D721Med (cell line): ENCODE measurements at places on chromosomes 5 and 9.

DNA sequence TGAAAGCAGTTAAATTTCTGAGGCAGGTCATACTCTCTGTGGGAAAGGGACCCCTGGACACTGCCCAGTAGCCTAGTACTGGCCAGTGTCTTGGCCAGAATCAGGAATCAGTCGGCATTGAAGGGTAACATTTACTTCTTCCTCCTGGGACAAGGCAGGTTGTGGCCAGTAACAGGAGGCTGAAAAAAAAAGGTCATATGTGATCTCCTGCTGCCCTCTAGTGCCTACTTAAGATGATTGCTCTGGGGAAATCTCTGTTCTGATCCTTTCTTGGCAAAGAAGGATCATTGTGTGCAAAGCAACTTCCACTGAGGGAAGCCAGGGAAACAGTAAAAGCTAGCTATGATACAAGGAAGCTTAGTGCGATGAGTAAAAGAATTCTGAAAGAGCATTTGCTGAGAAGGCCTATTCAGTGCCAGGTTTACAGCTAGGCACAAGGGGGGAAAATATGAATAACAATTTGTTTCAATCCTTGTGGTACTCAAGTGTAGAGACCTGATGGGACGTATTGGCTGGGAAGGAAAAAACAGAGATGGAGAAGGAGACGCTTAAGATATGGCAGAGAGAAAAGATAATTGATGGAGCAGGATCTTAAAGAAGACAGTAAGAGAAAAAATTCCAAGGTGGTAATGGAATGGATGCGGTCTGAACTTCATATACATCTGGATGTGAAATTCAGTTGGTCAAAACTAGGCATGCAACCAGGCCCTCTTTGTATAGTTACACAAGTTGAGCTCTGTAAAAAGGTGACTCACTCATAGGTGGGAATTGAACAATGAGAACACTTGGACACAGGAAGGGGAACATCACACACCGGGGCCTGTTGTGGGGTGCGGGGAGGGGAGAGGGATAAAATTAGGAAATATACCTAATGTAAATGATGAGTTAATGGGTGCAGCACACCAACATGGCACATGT is 25.8 kb upstream of the TRIM32 start:
- DNase-seq: peak; percentile 30

GRCh38 chr9:76717176-76717575 is 47.1 kb upstream of the PCA3 start:
- no peak for DNase-seq

GRCh38 chr9:8365029-8365428 is 565.5 kb upstream of the DMAC1 start:
- no peak for DNase-seq

GRCh38 chr5:72138943-72139521 is 31.8 kb downstream of the MAP1B start:
- no peak for DNase-seq

DNA sequence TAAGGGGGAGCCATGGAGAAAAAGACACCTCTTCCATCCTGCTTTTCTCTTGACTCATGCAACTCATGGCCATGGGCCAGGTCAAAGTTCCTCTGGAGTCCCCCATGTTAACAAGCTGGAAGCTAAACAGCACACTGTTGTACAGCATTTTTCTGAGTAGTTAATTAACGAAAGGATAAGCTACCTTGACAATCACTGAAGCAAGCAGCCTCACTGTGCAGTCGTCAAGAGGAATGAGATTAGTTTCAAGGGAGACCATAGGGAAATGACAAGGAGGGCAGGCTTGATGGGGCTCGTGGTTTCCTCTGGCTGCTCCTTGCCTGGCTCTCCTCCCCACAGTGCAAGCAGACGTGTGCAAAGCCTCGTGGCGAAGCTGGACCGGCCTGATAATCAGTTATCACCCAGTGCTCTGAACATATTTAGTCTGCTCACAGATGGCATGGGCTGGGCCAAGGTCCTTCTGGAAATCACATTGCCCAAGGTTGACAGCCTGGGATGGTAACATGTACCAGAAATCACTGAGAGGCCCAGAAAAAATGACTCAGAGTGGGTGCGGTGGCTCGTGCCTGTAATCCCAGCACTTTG is 209.5 kb downstream of the SLIT3 start:
- no peak for DNase-seq

GRCh38 chr5:37814699-37815098 is 25.1 kb downstream of the GDNF start:
- DNase-seq: no peak

DNA sequence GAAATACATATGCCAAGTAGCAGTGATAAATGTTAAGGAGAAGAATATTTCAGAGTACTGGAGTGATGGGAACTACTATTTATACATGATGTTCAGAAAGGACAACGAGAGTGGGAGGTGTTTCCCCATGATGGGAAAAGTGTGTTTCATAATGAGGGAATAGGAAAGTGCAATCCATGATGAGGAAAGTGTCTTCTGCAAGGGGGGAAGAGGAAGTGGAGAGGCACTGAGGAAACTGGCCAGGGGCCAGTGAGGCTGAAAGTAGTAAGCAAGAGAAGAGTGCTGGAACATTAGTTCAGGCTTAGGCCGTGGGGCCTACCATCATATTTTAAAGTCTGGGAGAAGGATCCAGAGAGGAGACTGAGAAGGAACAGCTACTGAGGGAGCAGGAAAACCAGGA is 327.2 kb downstream of the SLF1 start:
- DNase-seq: no peak

DNA sequence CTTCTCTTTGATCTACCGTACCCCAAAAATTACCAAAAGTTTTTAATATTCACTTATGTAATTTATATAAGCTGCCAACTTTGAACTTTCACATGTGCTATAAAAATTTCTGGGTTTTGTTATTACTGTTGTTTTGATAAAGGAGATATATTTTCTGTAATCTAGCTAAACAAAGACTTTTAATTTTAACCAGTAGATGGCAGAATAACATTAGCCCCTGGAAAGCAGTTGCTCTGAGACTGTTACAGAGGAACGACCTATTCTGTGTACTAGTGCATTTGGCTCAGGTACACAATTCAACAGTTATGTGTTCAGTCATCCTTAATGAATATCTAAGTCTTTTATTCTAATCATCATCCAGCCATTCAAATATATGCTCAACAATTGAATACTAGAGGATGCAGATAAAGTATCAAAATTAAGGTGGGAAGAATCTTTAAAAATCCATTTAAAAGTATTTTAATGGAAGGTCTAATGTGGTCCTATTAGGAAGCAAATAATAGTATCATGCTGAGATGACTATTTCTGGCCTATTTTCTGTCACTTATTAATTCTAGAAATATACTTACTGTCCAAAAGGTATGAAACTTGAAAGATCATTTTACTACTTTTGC is 8.6 kb downstream of the KLHL9 start:
- DNase-seq: no peak

DNA sequence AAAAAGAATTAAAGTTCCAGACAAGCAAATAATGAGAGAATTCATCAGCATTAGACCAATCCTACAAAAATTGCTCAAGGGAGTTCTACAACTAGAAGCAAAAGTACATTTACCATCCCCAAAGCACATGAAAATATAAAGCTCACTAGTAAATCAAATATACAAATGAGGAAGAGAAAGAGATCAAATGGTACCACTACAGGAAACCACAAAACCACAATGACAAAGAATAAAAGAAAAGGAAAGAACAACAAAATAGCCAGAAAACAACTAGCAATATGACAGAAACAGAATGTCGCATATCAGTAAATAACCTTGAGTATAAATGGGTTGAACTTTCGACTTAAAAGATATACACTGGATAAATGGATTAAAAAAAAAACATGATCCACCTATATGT is 739.0 kb downstream of the DTWD2 start:
- no peak for DNase-seq

GRCh38 chr5:149418910-149419531 is 39.9 kb upstream of the IL17B start:
- DNase-seq: no peak

DNA sequence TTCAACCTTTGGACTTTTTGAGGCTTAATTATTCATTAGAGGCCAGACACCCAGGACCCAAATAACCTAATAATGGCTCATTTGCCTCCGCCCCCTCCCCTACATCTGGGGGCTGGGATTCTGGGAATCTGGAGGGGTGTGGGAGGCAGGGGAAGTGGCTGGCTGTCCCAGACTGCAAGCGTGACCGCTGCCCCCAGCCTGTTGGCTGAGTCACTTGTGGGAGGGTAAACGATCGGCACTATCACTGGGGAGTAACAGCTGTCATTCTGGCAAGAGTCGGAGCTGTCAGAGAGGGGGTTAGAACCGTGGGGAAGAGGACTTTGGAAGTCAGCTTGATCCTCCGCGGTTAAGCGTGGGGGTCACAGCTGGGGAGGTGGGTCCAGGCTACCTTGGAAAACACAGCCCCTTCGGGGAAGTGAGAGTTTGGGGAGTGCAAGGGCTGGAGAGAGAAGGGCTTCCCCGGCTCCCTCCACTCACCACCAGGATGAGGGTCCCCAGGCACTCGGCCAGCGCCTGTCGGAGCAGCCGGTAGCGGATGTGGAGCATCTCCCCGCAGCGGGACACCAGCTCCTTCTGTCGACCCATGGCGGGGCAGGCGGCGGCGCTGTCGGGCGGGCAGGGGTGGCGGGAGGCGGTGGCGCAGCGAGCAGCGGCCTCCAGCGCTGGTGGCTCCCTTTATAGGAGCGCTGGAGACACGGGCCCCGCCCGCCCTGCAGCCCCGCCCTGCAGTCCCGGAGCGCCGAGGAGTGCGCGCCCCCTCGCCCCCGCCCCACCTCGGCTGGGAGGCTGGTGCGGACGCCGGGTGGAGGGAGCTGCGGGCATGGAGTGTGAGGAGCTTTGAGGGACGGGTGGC is at the start of gene AQP3:
Gene AQP3 (minus strand): TSS at position 648 of the 853 bp plus-strand sequence. CDS start 63 bp downstream, at position 585.
- peak; percentile 81 for DNase-seq

GRCh38 chr5:132853323-132853722 is 12.9 kb downstream of the GDF9 start:
- no peak for DNase-seq

- no peak for DNase-seq
Observed at GRCh38 chr5:5042806-5043205, 97.3 kb upstream of the ADAMTS16 start.

DNA sequence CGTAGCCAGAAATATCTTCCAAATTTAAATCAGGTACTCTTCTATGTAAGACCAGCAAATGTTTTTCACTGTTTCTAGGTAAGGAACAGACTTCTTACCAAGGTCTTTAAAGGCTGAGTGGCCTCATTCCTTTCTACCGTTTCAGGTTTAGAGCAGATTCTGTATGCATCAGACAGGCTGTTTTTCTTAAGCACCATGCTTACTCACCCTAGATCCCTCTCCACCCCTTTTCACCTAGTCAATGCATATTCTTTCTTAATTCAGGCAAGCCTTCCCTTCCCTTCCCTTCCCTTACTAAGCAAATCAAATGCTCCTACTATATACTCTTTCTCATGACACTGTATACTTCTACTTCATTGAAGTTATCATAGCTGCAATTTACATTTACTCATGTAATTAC is 70.7 kb downstream of the RFX3 start:
- DNase-seq: no peak

DNA sequence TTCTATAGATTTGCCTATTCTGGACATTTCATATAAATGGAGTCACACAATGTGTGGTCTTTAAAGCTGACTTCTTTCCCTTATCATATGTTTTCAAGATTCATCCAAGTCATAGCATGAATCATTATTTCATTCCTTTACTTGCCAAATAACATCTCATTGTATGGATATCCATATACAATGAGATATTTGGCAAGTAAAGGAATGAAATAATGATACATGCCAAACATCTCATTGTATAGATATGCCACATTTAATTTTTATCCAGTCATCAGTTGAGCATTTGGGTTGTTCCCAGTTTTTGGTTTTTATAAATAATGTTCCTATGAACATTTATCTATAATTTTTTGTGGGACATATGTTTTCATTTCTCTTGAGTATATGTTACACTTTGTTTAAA is 20.5 kb upstream of the OR2K2 start:
- no peak for DNase-seq

DNA sequence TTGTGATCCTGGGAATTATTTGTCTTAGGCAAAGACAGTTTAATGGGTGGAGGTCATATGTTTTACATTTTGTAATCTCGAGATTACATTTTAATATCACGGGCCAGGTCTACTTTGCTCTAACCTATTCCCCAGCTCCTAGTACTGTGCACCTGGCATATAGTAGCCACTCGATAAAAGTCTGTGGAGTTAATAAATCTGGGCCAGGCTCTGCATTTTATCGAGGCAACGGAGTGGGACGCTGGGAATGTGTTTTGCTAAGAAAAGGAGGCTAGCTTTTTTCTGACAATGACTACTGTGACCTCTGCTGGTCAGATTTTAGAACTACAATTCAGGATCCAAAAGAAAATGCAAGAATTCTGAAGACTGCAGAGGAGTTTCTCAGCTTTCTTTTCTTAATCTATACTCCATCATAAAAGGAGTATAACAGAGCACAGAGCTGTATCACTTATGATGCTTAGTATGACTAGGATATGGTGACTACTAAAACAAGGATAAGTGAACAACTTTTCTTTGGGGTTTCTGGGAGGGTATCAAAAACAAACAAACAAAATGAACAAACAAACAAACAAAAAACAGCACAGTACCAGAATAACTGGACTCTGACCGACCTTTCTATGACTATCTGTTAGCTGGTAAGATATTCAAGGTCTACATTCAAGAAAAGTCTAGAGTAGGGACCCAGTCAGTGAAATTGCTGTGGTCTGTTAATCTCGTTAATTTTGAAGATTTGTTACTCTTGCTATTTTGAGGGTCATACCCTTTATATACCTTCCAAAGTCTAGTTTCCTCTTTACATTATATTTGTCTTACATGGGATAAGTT is 46.1 kb upstream of the CER1 start:
- no peak for DNase-seq

DNA sequence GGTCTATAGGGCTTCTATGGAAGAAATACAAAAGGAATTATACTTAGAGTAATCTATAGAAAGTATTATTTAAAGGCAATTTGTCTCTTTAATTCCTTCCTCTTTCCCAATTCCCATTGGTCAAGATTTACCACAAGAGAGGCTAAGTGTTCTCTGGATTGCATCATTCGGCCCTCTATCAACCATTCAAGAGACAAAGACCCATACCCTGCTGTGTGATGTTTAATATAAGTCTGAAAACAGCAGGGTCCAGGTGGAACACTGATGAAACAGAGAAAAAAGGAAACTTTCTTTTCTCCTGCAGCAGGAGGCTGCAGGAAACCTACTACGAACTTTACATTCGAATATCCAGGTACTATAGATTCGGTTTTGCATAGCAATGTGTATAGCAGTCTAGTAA is 323.4 kb downstream of the CHSY3 start:
- no peak for DNase-seq

DNA sequence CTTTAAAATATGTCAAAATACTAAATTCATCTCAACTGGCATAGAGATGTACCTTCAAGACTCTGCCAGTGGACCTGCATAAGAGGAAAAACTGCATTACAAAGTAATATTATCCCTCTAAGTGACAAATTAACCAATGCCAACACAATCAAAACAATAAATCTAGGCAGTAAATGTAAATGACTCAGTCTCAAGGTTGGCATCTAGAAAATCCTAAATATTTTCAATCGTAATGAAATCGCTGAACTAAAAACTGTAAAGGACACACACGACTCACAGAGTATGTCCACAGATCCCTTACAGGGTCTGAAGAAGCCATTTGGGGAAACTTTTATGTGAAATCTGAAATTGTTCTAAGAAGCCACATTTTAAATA is 31.2 kb downstream of the ERMP1 start:
- DNase-seq: no peak
